Stimulated activated CD8-positive, alpha-beta memory T cell treated with anti-CD3 and anti-CD28 coated beads, Interleukin-7, amount 100 ng/mL, for 48 hours (primary cell): ENCODE measurements at places on chromosomes 7 and 10.

DNA sequence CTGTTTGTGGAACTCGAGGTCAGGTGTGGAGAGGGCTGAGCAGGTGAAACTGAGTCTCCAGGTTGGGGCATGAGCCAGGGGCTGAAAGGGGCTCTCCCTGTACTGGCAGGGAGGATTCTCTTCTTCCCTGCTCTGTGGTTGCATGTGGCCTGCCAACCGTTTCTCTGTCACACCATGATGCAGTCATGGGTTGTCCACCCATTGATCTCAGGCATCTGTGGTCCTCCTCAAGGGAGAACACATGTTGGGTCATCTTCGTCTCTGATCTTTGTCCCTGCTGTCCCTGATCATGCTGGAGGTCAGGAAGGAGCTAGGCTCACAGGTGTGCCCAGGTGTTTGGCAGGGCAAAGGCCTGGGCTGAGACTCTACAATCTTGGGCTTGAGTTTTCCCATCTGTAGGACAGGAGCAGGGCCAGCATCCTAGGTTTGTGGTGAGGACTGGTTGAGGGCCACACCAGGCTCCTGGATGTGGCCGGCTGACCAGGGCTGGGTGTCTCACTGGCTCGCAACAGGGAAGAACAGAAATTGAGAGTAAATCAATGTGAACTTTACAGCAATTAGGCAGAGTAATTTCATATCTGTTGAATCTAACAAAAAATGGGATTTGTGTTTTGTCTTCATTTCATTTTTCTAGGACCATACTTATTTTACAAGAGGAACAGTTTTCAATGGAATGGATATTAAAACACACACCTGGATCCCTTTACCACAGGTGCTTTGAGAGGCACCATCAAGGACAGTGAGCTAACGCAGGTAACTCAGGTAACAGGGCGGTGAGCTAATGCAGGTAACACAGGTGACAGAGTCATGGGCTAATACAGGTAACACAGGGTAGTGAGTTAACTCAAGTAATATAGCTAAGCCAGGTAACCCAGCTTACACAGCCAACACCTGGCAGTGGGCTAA lies 58.5 kb upstream of the IGFBP3 start:
- DNase-seq = no peak

- DNase-seq = no peak
Observed at GRCh38 chr7:43531700-43532099, 51.2 kb upstream of the STK17A start.

GRCh38 chr10:29715296-29715695 lies 80.5 kb upstream of the SVIL start:
- no peak for DNase-seq

DNA sequence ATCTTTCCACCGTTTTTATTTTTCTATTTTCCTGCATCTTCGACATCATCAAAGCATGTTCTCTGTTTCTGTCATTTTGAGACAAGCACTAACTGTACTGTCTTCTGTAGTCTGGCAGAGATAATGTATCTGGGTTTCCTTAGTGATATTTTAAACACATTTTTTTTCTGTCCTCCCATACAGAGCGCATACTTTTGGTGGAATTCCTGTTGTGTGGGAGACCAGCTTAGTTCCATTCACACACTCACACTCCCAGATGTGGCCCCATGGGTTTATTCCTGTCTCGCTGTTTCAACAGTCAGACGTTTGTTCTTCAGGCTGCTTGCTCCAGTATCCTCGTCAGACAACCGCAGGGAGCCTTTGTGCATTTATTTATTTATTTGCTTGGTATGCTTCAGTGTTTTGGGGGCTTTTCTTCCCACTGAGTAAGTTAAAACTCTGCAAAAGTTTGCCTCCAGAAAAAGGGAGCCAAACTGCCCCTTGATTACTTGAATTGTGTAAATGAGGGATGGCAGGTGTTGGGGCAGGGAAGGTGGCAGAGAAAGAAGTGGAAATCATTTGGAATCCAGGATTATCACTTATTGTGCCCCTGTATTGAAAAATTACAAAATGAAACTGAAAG lies 456.8 kb upstream of the KLF6 start:
- DNase-seq = no peak

GRCh38 chr7:43391518-43391917 lies 191.4 kb upstream of the STK17A start:
- no peak for DNase-seq

DNA sequence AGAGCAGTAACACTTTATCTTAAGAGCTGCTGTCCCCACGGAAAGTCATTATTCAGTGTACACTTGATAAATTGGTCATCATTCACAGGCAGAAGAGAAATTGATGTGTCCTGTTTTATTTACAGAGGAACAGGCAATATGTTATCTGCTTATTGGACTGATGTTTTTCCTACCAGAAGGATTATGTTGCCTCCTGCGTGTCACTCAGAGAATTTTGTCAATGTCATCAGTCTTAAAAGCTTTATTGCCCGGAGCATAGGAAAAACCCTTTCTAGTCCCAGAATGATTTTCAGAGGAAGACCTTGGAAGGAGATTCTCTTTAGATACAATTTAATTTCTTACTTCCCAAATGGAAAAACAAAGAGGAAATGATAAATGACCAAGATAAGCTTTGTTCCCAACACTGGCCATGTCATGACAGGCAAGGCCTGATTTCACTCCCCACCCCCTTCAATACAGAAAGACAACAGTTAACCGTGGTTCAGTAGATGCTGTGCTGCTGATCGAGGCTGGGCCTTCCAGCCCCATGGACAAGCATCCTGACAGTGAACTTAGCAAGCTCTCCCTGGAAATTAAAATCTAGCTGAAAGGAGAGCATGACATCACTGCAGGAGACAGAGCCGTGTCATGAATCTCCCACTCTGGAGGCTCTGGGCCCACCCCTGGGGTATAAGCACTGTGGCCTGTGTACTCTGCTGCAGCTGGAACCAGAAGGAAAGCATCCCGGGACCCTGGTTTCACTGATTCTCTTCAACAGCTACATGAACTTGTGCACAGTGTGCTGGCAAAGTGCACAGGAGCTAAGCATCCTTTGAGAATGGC lies 118.8 kb upstream of the LYZL2 start:
- DNase-seq = no peak

DNA sequence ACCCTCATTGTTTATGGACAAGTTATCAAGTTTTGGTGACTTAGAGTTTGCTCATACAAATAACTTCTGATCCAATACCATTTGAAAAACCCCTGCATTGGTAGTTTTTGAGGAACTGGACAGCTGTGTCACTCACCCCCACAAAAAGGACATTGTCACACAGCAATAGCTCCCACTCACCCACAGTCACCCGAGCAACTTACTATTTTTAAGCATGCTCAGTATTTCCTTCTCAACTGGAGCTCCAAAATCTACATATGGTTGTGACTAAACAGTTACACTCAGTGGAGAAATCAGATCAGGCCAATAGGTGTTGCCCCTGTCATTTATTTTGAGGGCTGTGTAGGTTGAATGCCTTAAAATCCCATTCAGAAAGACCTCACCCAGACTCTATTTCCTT lies 165.2 kb upstream of the AUTS2 start:
- no peak for DNase-seq

DNA sequence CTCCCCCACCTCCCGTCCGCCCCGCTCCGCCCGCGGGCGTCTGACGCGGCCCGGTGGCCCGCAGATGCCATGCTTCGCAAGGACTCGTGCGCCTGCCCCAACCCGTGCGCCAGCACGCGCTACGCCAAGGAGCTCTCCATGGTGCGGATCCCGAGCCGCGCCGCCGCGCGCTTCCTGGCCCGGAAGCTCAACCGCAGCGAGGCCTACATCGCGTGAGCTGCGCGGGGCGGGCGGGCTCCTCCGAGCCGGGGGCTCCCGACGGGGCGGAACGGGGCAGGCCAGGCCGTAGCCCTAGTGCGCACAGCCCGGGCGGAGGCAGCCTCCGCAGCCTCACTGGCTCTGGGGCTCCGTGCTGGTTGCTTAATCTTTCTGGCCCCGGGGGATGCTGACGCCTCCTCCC lies 2.8 kb downstream of the ASIC3 start:
- no peak for DNase-seq

DNA sequence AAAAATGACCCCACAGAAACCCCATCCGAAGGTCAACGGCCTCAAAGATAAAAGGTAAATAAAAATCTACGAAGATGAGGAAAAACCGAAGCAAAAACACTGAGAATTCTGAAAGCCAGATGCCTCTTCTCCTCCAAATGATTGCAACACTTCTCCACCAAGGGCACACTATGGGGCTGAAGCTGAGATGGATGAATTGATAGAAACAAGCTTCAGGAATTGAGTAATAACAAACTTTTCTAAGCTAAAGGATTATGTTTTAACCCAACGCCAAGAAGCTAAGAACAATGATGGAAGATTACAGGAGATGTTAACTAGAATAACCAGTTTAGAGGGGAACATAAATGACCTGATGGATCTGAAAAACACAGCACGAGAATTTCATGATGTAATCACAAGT lies 127.8 kb downstream of the MACC1 start:
- no peak for DNase-seq

DNA sequence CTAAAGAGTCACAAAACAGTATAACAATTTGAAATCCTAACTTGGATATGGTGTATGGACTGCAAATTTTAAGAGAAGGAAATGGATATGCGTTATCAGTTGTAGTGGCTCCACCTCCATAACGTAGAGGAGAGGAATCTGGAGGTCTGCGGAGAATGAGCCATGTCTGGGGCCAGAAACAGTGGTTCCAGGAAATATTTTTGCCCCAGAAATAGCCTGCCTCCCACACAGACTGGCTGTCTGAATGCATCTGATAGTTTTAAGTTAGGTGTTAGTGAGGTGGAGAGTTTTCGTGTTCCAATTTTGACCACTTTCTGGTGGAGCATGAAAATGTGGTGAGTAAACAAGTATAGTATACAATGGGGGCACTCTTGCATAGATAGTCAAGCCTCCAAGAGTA lies 1.6 kb downstream of the PHTF2 start:
- DNase-seq = no peak

DNA sequence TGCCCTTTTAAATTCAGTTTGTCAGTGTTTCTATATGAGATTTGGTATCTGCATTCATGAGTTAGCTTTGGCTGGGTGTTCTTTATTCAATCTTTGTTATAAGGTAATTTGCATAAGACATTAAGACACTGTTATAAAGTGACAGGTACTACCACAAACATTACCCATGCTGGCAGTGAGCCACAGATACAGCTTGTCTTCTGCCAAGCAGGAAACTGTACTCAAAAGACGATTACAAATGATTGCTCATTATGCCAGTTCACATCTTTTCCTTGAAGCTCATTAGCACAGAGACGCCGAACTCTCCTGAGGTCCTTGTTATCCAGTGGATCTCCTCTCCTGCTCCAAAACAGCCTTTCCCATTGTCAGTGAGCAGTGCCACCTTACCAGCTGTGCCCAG lies 30.4 kb downstream of the AMPH start:
- no peak for DNase-seq

GRCh38 chr10:24513155-24513554 lies 210.5 kb downstream of the ARHGAP21 start:
- DNase-seq = no peak

DNA sequence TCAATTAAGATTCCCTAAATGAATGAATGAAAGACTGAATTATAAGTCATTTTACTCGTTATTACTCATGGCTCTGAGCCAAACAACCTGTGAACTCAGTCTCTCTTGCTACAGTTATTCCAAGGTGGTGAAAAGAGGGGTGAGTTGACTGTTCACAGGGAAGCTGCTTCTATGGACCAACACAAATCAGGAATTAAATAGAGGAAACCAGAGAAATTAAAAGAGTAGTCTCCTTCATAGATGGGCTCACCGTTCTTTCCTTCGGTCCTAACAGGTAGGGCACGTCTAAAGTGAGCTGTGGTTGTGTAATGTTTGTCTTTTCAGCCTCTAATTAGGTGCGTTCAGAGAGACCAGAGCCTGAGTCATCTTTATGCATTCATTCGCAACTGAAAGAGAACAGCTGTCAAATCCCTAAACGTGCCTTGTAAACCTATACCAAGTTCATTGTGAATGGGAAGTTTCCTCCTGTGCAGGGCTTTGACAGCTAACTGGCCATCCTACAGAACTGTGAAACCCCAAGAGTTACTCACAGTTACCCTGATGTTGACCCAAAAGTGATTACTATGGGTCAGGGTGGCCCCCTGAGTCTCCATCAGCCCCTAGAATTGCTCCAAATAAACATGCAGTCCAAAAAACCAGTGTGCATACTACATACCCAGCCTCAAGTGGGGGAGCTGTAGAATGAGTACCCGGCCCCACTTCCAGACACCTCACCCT lies 18.2 kb upstream of the C10orf53 start:
- no peak for DNase-seq

DNA sequence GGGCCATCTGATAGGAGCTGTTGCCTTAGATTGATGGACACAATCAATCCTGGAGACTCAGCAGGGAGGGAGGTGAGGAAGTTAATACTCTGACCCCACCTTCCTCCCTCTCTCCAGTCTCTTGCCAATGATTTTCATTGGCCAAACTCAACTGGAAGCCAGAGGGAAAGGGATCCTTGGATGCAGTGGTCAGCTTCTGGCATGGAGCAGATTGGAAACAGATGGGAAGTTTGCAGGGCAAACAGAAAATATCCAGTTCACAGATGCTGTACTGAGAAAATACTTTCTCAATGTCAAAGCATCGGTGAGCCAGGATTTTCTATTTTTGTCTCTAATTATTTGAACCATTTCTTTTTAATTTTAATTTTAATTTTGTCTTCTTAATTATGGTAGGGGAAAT lies 170.8 kb downstream of the BBS9 start:
- DNase-seq = no peak

DNA sequence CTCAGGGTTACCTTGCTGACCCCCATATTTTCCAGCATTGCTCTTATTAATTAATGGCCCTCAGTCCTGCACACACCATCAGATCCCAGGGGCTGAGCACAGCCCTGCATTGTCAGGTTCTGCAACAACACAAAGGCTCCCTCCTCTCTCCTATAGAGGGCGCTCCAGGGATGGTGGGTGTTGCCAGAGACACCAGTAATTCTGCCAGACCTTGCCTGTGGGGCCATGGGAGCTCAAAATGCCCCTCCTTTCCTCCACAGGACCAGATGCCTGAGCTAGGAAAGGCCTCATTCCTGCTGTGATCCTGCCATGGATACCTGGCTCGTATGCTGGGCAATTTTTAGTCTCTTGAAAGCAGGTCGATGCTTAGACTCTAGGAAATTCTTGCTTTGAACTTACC lies 42.8 kb upstream of the PRSS58 start:
- no peak for DNase-seq

GRCh38 chr10:58400609-58401008 lies 15.4 kb downstream of the TFAM start:
- DNase-seq = no peak

DNA sequence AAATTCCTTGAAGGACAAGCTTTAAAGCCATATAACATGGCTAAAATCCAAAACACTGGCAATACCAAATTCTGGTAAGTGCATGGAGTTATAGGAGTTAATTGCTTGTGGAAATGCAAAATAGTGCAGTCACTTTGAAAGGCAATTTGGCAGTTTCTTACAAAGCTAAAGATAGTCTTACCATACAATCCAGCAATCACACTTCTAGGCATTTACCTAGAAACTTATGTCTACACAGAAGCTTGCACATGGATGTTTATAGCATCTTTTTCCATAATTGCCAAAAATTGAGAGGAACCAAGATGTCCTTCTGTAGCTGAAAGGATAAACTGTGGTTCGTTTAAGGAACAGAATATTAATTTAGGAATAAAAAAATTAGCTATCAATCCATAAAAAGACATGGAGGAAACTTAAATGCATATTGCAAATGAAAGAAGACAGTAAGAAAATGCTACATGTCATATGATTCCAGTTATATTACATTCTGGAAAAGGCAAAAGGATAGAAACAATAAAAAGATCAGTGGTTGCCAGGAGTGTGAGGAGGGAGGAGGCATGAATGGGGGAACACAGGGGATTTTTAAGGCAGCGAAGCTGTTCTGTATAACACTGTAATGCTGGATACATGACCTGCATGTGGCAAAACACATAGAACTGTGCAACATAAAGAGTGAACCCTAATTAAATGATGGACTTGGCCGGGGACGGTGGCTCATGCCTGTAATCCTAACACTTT lies 51.9 kb downstream of the GNAT3 start:
- DNase-seq = no peak
